COR-L47 (cell line): ENCODE measurements at places on chromosomes 6 and 20.
A peak's percentile ranks its signal among the peaks of the same experiment; 100 is the strongest.

GRCh38 chr6:137665342-137665934 lies 171.2 kb upstream of the OLIG3 start:
- no peak for DNase-seq

DNA sequence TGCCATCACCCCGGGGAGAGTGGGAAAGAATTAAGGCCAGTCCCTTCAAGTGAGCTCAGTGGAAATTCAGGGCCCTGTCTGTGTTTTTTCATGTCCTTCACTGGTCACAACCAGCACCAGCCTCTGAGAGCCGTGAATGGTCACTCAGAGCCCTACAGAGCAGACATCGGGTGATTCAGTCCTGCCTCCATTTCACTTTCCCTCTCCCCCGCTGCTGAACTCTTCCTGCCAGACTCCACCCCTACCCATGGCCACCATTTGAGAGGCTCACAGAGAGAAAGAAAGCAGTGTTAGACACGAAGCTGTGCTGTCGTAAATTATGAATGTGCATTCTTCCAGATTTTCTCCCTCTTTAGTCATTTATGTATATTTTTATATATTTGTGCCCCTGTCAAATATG lies 5.4 kb downstream of the R3HDML start:
- no peak for DNase-seq

DNA sequence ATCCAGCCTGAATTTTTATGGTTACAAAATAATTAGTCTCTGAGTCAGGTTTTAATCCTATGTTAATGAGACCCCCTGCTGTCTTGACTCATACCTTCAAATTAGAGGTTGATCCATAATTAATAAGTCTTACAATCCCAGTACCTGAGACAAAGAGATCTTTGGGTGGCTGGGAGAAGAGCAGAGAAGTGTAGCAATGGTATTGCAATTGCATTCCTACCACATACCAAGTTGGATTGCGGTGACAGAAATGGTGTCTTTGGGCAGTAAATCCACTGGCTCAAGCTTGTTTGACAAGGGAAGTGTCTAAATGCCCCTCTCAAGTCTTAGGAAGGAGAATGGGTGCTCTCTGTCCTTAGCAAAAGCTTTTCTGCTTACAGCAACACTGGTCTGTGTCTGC lies 150.4 kb downstream of the BTBD3 start:
- DNase-seq, result no peak

DNA sequence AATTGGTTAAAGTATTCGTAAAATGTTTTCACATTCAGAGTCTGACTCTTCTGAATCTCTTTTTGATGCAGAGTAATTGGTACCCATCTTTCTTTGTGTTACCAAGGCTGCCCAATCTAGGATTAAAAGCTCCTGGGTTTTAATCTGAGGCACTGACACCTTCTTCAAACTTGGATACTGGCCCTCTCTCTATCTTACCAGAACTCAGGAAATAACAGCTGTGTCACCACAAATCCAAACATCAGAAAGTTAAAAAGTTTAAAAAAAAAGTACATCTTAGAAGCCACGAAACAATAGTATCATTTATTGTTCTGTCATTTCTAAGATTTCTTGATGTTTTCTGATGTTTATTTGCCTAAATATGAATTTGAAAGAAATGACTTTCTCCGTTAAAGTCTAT lies 255.5 kb upstream of the RUNX2 start:
- no peak for DNase-seq

- DNase-seq, result no peak
These were observed 43.3 kb upstream of the TGM3 start for GRCh38 chr20:2252419-2252997.

DNA sequence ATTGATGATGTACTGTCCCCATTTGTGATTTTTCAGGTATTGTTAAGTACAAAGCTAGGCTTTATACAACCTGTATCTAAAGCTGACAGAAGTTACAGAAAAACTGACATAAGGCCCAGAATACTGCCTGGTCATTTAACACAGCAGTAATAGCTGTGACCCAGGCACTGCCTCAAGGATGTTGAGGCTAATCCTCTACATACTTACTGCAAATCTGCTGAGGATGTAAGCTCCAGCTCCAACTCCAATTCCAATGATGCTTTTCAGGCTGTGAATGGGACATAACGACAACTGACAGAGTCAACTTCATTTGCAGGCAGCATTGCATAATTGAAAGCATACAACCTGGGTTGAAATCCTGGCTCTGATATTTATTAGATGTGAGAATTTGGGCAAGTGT lies 36.3 kb upstream of the SLA2 start:
- DNase-seq, result no peak

GRCh38 chr6:26161322-26161721 lies 74.1 kb downstream of the HFE start:
- no peak for DNase-seq

- no peak for DNase-seq
These were observed 2.0 kb upstream of the SLC17A3 start for GRCh38 chr6:25875926-25876602.

DNA sequence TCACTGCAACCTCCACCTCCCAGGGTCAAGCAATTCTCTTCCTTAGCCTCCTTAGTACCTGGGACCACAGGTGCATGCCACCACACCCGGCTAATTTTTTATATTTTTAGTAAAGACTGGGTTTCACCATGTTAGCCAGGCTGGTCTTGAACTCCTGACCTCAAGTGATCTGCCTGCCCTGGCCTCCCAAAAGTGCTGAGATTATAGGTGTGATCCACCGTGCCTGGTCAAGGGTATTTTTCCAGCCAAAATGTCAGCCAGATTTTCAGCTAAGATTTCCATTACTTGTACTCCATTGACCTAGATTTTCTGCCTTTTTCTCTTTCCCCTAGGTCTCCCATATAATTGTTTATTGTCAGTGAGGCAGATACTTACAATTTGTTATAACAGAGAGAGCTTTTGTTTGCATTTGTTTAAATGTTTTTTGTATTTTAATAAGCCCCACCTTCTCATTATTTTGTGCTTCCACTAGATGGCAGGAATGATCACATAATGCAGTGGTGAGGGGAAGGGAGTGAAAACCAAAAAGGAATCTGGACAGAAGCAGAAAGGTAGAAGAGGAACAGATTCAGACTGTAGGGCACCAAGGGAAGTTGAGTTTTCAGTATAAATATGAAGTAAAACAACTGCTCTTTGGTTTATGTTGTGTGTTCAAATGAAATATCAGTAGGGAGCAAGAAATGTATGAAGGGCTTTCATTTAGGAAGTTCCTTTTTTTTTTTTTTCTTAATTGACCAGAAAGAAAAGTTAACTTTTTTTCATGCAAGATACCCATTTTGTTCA lies 29.7 kb downstream of the RPF2 start:
- peak; percentile 7 for DNase-seq

- DNase-seq, result no peak
These were observed 4.2 kb downstream of the FOXS1 start for GRCh38 chr20:31840906-31841816.

GRCh38 chr6:37492991-37493660 lies 6.6 kb downstream of the CCDC167 start:
- DNase-seq, result peak; percentile 96
